ENCODE measurements at places on chromosomes 4 and X. TPM values are rescaled to one million over a fixed set of nuclear protein-coding genes. Genes with fewer than 3 reads are reported as not detected.

- no peak overlapping the region for H3K27ac ChIP-seq
- no peak for DNase-seq
- H3K4me1 ChIP-seq: no peaks in the 10 kb centered on the region
- no peaks in the 10 kb centered on the region for H3K36me3 ChIP-seq
Measured at GRCh38 chr4:185909972-185910371, 98.0 kb upstream of the SORBS2 start.

DNA sequence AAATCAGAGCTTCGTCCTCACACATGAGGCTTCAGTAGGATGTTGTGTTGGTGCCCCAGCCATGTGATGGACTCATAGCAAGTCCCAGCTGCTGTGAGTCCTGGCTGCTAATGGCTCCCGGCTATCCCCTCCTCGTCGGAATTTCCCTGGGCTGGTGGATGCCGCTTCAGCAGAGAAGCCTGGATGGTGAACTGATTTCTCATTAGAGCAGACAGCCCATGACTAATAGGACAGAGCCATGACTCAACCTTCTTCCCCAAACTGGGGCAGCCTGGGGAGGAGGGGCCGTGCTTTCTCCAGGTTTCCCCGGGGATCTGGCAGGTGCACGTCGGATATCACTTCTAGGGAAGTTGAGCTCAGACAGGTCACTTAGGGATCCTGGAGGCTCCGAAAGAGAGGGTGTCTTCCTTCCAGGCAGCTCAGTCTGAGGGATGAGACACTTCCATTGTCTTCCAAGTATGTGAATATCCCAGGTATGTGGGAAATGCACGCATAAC lies 112.7 kb downstream of the ASMT start:
- no peaks in the 10 kb centered on the region for H3K36me3 ChIP-seq
- H3K27ac ChIP-seq: no peak overlapping the region
- no peak overlapping the region for H3K4me3 ChIP-seq
- H3K4me1 ChIP-seq: no peaks in the 10 kb centered on the region
- no peak for DNase-seq

DNA sequence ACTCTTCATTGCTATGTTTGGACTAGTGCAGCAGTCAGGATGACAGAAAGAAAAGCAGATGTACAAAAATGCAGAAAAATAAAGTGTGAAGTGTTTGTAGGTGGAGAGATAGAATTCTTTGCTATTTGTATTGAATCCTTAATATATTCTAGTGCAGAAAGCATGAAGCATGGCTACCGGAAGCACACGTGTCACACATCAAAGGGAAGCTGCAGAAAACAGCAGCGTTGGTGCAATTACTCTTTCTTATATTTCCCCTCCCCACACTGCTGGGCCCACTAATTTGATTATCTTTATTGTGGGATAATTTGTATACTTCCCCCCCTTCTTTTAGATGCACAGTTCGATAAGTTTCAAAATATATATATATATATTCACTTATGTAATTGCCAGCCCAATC lies 35.9 kb upstream of the TAPT1 start:
- no peaks in the 10 kb centered on the region for H3K4me1 ChIP-seq
- H3K36me3 ChIP-seq: no peaks in the 10 kb centered on the region
- no peak for DNase-seq
- no peak overlapping the region for H3K27ac ChIP-seq
- H3K27me3 ChIP-seq: no peaks in the 10 kb centered on the region

GRCh38 chrX:39528161-39528916 lies 569.4 kb downstream of the BCOR start:
- H3K36me3 ChIP-seq: no peaks in the 10 kb centered on the region
- no peaks in the 10 kb centered on the region for H3K4me1 ChIP-seq
- DNase-seq: no peak
- peaks cover 17% of the 10 kb centered on the region for H3K27me3 ChIP-seq
- H3K27ac ChIP-seq: no peak overlapping the region

DGKK gene
- total RNA-seq: not detected

MAPK10 gene
- total RNA-seq: 6.5 TPM

DNA sequence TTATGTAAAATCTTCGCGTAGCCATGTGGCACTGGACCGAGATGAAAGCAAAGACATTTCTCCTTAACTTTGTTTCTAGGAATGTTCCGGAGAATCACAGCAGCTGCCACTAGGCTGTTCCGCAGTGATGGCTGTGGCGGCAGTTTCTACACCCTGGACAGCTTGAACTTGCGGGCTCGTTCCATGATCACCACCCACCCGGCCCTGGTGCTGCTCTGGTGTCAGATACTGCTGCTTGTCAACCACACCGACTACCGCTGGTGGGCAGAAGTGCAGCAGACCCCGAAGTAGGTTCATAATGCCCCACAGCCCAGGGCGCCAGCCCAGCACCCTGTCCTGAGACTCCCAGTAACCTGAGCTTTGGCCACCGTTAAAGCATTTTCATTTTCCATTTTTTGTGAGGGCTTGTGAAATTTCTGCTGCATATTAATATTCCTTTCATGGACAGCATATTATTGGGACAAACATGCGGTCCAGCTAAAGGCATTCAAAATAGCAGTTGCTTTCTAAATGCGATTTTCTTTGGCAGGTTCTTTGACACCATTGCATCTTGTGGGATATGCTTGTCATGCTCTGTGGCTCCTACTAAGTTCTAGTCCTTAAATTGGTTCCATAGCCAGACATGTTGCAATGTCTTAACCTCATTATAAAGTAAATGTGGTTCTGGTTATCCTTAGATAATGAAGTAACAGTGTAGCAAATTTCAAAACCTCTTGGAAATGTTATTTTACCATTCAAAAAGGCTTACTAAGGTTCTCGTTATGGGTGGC lies 49.1 kb upstream of the MSANTD1 start:
- H3K4me1 ChIP-seq: peaks cover 18% of the 10 kb centered on the region
- H3K27me3 ChIP-seq: no peaks in the 10 kb centered on the region
- DNase-seq: no peak
- H3K4me3 ChIP-seq: no peak overlapping the region
- H3K27ac ChIP-seq: no peak overlapping the region
